ENCODE measurements at places on chromosomes 2 and 18.

GRCh38 chr2:25938345-25938744 lies 44.0 kb downstream of the KIF3C start:
- DNase-seq: no peak

- DNase-seq: no peak
Observed at GRCh38 chr2:67566285-67566684, 169.2 kb downstream of the ETAA1 start.

DNA sequence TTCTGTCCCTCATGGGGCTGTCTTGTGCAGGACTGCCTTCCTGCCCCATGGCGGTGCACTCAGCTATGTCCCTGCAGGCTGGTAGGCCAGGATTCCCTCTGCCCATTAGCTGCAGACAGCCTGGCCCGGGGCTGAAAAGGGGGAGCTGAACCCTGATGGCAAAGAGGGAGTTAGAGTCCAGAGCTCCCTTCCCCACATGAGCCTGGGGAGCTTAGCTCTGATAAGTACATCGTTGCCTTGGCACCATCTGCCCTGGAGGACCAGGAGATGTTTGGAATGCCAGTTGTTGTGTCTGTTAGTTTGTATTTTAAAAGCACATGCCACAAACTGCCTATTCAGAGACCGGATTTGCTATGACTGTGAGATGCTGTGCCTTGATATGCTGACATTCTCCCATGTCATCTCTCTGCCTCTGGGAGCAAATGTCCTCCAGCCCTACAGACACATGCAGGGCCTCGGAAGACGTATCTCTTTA lies 65.1 kb upstream of the AFF3 start:
- DNase-seq: no peak

DNA sequence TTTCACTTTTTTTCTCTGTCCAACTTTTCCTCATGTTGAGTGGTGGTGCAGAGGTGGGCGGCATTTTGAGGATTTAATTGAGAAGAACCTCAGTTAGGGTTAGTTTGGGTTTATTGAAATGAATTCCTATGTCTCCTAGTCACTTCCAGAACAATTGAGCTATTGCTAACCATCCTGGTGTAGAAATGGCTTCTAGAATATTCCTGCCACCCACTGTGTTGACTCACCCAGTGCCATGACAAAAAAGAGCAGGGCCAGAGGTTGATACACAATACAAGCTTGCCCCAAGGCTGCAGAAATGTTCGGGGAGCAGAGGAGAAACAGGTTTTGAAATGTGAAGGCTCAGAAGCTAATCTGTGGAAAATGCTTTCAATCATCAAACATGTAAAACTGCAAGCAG lies 167.1 kb upstream of the TRIB2 start:
- no peak for DNase-seq

DNA sequence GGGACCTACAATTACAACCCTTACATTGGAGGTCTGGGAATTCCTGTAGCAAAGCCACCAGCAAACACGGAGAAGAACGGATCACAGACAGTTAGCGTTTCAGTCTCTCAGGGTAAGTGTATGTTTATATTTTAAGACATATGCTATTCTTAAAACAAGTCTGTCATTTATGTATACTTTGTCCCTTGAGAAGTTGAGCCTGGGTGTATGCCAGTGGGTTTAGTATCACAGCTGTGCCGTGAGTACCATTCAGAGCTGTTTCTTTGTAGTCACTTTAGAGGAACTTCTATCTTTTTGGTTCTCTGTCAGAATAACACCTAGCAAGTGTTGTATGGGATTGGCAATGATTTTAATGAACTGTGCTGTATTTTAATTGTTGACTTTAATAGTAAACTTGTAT lies 125.6 kb downstream of the BIRC6 start:
- no peak for DNase-seq

DNA sequence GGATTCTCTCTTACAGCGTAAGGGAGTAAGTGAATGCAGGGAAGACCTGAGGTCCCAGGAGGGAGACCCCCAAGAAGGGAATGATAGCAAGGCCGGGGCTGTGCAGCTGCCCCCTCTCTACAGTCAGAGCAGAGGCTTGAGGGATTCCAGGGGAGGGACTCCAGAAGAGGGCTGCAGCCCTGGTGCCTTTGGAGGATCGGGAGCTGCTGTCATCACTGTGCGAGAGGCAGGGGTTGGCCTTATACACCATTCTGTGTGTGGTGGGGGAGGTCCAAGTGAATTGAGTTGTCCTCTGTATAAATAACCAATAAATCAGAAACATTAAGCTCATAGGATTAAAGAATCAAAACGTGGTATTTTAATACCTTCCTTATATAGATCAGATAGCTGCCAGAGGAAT lies 114.9 kb downstream of the GLI2 start:
- peak; percentile 31 for DNase-seq

DNA sequence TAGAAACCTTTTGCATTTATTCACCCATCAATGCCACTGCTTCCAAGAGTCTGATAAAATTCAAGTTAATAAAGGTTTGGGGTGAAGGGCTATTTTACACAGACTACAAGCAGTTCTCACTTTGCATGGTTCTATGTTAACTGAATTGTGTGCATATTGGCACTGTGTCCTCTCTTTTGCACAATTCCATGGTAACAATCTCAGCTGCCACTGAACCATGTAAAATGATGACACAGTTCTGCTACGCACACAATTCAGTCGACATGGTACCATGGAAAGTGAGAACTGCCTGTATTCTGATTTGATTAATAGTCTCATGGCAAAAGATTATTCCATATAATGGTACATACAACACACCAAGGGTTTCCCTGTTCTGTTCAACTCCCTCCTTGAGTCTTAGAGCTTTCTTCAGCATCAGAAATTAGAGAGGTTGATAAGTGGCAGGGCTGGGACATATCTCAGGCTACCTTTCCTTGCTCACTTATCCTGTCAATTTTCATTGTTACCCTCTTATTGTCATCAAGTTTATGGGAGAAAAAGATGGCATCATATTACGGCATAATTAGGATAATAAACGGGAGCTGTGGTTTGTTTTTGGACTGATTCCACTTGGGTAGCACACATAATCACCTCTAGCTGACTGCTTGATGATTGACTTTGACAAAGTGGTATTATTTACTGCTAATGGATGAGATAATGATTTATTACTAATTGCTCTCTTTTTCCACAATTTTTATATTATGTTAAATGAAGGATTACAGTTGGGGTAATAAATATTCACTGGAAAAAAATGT lies 139.3 kb upstream of the CREB1 start:
- no peak for DNase-seq

DNA sequence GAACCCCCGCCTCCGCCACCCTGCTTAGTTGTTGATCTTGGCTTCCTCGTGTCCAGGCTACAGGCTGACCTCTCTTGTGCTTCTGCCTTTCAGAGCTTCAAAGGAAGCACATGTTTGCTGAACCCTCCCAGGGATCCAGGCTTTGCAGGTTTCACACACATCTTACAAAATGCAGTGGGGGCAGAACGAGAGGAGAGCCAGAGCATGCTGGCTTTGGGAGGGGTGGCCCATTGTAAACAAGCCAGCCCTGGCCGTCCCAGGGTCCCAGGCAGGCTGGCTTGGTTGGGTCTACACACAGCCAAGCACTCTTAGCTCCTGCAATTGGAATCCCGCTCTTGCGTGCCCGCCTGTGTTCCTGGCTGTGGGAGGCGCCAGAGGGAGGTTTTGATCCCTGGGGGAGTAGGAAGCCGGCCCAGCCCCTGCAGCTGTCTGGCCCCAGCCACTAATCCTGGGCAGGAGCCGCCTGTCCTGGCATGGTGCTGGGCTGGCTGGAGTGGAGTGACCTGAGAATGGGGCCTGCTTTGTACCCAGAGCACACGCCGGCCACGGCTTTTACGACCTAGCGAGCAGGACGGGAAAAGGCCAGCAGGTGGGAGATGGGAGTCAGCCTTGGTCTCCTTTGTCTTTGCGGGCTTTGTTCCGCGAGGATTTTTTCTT lies 53.9 kb downstream of the SH3BP4 start:
- DNase-seq: no peak

DNA sequence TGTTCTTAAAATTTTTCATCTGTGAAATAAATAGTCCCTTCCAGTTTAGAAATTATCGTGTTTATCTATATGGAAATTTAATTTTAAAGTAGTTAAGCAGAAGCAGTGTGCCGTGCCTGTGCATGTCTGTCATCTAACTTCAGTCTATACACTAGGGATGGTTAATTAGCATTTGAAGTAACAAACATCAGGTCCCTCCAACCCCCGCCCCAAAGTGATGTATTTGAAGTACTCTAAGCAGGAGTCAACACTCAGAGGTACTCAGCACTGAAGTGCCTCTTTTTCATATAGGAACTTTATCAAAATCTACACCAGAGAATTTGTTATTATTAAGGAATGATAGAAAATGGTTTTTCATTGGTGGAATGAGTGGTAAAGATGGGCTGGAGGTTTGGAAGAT lies 33.0 kb downstream of the LANCL1 start:
- DNase-seq: no peak

GRCh38 chr2:71481111-71481510 lies 27.8 kb downstream of the DYSF start:
- DNase-seq: no peak

DNA sequence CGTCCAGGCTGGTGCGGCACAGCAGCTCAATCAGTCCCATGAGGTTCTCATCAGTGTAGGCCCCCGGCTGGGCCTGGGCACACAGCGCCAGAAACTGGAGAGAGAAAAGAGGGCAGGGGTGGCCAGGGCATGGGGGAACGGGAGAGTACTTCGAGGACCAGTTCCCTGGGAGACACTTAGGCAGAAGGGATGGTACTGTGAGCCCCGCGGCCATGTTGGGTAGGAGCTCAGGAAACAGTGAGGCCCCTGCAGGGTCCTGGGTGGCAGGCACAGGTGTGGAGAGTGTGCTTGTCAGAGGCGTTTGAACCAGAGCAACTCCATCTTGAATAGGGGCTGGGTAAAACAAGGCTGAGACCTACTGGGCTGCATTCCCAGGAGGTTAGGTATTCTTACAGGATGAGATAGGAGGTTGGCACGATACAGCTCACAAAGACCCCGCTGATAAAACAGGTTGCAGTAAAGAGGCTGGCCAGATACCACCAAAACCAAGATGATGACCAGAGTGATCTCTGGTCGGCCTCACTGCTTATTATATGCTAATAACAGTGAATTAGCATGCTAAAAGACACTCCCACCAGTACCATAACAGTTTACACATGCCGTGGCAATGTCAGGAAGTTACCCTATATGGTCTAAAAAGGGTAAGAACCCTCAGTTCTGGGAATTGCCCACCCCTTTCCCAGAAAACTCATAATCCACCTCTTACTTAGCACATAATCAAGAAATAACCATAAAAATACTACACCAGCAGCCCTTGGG lies 51.9 kb upstream of the SEMA4C start:
- no peak for DNase-seq

DNA sequence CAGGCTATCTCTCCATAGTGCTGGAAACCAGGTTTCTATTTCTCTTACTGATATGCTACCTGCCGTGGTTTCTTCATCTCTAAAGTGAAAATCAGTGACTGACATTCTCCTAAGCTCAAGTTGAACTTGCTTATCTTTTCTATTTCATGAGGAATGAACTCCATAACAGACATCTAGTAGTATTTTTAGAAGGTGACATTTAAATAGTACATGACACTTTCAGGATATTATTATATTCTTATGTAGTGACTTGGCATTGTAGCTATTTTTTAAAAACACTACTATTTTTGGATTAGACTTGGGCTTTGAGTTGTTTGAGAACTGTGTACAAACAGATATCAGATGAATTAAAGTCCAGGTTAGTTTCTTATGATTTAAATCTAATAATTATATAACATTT lies 1381.8 kb downstream of the DSC3 start:
- DNase-seq: no peak

DNA sequence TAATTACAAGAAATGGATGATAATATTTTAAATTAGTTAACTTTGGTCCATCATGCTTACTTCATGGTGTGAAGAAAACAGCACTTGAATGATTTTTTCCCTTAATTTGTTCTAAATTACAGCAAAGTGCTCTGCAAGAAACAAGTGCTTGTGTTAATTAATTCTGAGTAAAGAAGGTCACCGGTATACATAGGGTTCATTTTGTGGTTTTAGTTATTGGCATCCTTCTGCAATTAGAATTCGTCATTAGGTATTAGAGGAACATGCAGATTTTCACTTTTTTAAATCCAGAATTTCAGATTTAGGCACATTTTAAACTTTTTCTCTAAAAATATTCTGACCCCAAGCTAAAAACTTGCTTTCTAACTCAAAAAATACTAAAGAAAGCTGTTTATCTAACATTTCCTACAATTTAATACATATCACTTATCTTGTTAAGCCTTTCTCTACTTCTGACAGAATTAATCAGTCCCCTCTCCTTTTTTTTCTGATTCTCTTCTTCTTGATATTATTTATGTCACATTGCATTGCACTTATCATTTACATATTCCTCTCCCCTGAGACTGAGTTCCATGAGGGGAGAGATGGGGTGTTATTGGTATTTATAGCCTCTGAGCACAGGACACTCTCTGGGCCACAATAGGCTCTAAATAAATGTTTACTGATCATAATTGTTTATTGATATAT lies 129.2 kb downstream of the PLA2R1 start:
- no peak for DNase-seq

- no peak for DNase-seq
Observed at GRCh38 chr18:58800582-58800981, 64.1 kb upstream of the ZNF532 start.

GRCh38 chr2:241764275-241765241 lies 12.1 kb upstream of the GAL3ST2 start:
- DNase-seq: peak; percentile 60

- peak; percentile 37 for DNase-seq
Observed at GRCh38 chr2:241944821-241945220, 75.3 kb downstream of the RTP5 start.

- no peak for DNase-seq
Observed at GRCh38 chr2:150624001-150624401, 136.5 kb upstream of the RND3 start.

- no peak for DNase-seq
Observed at GRCh38 chr18:3114026-3114425, 101.1 kb upstream of the LPIN2 start.

- peak; percentile 63 for DNase-seq
Observed at GRCh38 chr2:189581354-189582139, 961 bp upstream of the SLC40A1 start.

DNA sequence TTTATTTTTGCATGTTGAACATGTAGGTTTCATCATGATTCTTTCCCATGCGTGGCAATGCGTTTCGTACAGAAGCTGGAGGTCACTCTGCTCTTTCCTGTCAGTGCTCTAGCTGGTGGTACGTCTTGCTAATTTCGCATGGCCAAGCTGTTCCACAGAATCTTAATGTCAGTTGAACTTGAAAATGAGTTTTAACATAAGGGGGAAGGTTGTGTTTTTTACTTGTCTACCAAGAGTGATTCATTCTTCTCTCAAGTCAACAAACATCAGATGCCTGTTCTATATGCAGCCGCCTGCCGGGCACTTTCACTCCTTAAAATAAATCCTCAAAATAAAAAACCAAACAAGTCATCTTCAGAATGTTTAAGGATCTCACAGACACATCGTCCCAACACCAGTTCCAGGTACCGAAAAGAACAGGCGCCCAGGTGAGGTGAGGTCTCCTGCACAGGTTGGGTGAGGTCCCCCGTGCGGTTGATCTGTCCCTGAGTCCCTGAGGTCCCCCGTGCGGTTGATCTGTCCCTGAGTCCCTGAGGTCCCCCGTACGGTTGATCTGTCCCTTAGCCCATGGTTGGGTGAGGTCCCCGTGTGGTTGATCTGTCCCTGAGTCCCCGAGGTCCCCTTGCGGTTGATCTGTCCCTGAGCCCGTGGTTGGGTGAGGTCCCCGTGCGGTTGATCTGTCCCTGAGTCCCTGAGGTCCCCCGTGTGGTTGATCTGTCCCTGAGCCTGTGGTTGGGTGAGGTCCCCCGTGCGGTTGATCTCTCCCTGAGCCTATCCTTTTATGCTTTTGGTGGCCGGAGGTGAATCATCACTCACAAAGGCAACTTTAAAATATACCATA lies 57.0 kb upstream of the KCNG2 start:
- peak; percentile 24 for DNase-seq

GRCh38 chr2:171529914-171530313 lies 7.6 kb downstream of the CYBRD1 start:
- no peak for DNase-seq
